ENCODE measurements at places on chromosomes 2 and 18. TPM values are rescaled to one million over a fixed set of nuclear protein-coding genes. Genes with fewer than 3 reads are reported as not detected.
A peak's percentile ranks its signal among the peaks of the same experiment; 100 is the strongest.

The ZC3H6 gene
- polyA plus RNA-seq: 8.7 TPM

The MARCO gene
- polyA plus RNA-seq: 6.4 TPM

The ASPRV1 gene
- polyA plus RNA-seq: 1.1 TPM

The CROCC2 gene
- polyA plus RNA-seq: not detected

The CENPO gene
- 1.7 TPM for polyA plus RNA-seq

The LYG1 gene
- polyA plus RNA-seq: 0.58 TPM

DNA sequence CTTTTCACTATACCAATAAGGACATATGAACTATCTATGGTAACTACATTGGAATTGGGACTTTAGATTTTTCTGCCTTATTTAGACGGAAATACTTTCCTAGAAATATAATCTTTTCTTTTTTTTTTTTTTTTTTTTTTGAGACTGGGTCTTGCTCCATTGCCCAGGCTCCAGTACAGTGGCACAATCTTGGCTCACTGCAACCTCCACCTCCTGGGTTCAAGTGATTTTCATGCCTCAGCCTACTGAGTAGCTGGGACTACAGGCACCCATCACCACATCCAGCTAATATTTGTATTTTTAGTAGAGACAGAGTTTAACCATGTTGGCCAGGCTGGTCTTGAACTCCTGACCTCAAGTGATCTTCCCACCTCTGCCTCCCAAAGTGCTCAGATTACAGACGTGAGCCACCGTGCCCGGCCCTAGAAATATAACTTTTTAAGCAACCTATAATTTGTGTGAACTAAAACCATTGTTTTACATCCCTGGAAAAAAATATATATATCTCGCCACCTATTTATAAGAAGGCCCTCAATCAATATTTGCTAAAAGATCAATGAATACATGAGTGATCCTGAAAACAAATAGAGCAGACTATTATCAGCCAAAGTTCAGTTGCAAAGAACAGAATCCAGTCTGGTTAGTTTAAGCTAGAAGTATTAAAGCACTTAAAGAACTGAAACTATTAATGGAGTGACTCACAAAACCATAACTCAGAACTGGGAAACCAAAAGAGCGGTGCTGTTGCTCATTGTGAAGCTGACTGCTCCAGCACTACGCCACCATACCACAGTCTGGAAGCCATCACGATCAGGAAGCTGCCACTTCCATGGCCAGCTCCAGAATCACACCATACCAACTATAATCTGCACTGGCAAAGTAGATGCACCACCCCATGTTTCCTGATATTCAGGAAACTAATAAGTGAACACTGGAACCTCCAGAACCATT lies 8.4 kb upstream of the HNRNPLL start:
- no peak for DNase-seq

- DNase-seq: no peak
Observed at GRCh38 chr2:48319863-48320262, 210.1 kb upstream of the STON1 start.

DNA sequence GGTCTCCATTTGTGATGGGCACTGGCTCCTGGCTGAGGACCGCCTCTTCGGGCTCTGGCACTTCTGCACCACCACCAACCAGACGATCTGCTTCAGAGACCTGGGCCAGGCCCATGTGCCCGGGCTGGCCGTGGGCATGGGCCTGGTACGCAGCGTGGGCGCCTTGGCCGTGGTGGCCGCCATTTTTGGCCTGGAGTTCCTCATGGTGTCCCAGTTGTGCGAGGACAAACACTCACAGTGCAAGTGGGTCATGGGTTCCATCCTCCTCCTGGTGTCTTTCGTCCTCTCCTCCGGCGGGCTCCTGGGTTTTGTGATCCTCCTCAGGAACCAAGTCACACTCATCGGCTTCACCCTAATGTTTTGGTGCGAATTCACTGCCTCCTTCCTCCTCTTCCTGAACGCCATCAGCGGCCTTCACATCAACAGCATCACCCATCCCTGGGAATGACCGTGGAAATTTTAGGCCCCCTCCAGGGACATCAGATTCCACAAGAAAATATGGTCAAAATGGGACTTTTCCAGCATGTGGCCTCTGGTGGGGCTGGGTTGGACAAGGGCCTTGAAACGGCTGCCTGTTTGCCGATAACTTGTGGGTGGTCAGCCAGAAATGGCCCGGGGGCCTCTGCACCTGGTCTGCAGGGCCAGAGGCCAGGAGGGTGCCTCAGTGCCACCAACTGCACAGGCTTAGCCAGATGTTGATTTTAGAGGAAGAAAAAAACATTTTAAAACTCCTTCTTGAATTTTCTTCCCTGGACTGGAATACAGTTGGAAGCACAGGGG lies 5.5 kb downstream of the TMEM37 start:
- no peak for DNase-seq

- peak; percentile 79 for DNase-seq
Observed at GRCh38 chr2:178241844-178242551, 47.7 kb downstream of the OSBPL6 start.

GRCh38 chr2:107430006-107430405 lies 396.7 kb upstream of the RGPD4 start:
- DNase-seq: no peak

- DNase-seq: no peak
Observed at GRCh38 chr2:133352719-133353118, 215.5 kb downstream of the NCKAP5 start.

GRCh38 chr18:212780-213179 lies 54.4 kb downstream of the USP14 start:
- no peak for DNase-seq

- DNase-seq: no peak
Observed at GRCh38 chr2:10141736-10142639, 19.4 kb downstream of the RRM2 start.

GRCh38 chr18:32760391-32760790 lies 12.4 kb downstream of the KLHL14 start:
- DNase-seq: no peak

GRCh38 chr2:230694241-230694640 lies 18.4 kb upstream of the CAB39 start:
- no peak for DNase-seq

Data from ovary (tissue), 10 donors.